Mammary epithelial cell (primary cell): ENCODE measurements at places on chromosomes 1 and 21.

GRCh38 chr1:6396998-6397397, 3.4 kb upstream of the ACOT7 start:
- no peak for DNase-seq

DNA sequence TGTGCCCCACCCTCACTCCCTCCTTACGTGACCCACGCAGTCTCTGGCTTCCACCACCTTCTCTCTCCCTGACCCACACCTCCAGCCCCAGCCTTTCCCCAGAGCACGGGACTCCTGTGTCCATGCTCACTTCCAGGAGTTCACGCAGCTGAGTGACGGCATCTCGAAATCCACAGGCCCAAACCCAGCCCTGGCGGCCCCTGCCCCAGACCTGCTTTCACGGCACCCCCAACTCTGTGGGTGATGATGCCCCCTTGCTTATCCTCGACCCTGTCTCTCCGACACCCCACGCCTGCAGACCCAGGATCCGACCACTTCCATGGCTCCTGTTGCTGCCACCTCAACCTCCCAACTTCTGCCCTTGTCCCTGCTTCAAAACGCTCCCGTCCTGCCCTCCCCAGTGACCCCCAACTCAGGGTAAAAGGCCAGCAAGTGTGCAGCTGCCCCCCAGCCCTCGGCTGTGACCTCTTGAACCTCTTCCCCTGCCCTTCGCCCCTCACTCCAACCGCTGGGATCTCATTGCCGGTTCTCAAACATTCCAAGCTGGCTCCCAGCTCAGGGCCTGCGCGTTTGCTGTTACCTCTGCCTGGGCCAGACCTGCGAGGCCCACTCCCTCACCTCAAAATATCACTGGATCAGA, 30.4 kb upstream of the LAPTM5 start:
- DNase-seq = no peak

DNA sequence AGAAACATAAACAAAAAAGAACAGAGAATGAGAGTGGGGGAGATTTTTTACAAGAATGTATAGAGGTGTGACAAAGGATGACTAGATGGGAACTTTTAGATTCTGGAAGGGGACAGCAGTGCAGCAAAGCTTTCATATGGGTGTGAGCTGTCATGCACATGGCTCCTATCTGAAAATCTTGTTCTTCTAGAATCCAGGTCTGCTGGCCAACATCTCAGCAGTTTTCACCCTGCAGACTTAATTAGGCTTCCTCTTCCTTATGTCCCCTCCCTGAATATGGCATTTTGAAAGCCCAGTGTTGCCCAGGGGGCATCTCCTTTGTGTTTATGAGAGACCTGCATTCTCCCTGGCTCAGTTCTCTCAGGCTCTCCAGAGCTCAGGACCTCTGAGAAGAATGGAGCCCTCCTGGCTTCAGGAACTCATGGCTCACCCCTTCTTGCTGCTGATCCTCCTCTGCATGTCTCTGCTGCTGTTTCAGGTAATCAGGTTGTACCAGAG, at the start of gene CYP4Z1:
TSS of gene CYP4Z1 (plus strand) at position 135 of the 498 bp plus-strand sequence. CDS start at position 395, 260 bp downstream.
- no peak for DNase-seq

DNA sequence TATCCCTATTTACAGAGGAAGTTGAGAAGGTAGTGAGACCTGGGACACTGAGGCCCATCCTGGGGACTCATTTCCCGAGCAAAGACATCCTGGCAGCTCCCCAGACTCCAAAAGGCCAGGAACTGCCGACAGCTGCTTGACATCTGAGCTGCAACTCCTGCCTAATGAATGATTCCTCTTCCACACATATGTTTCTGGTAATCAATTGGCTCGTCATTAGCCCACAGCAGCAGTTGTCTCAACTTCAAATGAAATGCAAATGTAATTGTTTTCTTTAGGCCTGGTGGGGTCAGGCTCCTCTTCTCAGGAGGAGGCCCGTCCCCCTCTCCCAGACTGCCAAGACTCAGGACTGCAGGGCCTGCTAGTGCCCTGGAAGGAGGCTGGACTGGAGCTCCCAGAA, 61.8 kb upstream of the DISP3 start:
- DNase-seq = no peak

DNA sequence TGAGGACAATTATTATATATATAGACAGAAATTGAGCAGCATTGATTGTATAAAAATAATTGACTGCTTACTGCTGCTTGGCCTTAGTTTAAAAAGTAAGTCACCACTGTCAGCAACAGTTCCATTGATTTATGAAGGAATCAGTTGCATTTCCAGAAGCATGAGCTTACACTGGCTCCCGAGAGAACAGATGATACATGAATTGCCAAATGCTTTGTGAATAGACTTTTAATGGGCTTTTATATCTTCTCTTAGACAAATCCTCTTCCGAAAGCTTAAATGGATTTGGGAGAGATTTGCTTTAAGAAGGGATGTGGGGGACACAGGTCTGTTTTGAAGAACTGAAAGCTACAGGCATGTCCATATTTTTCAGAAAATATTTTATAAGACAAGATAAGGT, 7.5 kb downstream of the FHAD1 start:
- DNase-seq = no peak

- peak; percentile 63 for DNase-seq
Observed at GRCh38 chr1:115929881-115930280, 46.4 kb upstream of the SLC22A15 start.

DNA sequence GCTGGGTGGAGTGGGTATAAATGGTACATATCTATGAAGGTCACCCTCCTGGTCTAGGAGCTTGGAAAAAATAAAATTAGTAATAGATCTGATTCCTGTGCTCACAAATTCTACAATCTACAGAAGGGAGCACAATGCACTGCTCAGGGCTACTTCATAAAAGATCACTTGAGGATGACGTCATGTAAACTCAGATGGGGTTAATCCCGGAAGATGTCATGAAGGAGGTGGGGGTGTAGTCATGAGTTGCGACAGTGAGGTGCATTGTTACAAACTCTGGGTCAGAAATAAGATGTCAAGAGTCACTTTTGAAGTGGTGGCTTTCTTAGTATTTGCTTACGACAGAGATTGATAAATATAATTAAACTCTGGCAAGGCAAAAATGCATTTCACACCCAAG, 68.2 kb downstream of the LHX9 start:
- no peak for DNase-seq

GRCh38 chr1:50521703-50522102, 98.5 kb upstream of the DMRTA2 start:
- DNase-seq = peak; percentile 3

GRCh38 chr1:100657876-100658715, 61.4 kb upstream of the VCAM1 start:
- no peak for DNase-seq

- DNase-seq = no peak
Observed at GRCh38 chr1:80410233-80410632, 1390.5 kb upstream of the ADGRL2 start.

GRCh38 chr1:46611691-46612221, 4.9 kb downstream of the MOB3C start:
- peak; percentile 97 for DNase-seq

- DNase-seq = no peak
Observed at GRCh38 chr1:98210064-98210463, 289.2 kb upstream of the DPYD start.

GRCh38 chr1:76268341-76268740, 193.8 kb downstream of the ST6GALNAC3 start:
- DNase-seq = no peak

GRCh38 chr1:25610822-25611630, 5.6 kb upstream of the MAN1C1 start:
- DNase-seq = no peak

GRCh38 chr1:12714710-12715475, 1.0 kb upstream of the AADACL3 start:
- no peak for DNase-seq

DNA sequence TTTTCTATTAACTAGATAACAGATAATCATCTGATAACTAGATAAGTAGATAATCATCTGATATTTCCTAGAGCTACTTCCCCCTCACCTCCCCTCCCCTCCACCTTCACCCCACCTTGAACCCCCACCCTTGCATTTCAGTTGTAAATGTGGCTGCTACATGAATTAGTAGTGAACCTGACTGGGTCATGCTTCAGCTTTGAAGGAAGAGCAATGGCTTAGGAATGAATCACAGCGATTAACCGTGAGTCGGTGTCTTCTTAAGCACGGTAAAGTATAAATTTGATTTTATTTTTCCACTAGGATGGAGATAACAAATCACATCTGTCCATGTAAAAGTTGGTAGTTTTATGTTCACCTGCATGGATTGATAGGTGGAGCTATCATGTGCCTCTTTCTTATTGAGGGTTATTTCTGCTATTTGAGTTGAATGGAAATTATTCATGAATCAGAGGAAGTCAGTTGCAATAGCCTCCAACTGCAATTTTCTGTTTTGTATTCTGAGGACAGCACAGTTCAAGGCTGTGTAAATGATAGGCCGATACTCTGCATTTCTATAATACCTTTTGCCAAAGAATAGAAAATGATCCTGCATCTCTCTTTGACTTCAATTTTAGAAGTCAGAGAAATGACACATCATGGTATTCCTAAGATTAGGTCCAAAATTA, 235.0 kb downstream of the PTGER3 start:
- DNase-seq = no peak

DNA sequence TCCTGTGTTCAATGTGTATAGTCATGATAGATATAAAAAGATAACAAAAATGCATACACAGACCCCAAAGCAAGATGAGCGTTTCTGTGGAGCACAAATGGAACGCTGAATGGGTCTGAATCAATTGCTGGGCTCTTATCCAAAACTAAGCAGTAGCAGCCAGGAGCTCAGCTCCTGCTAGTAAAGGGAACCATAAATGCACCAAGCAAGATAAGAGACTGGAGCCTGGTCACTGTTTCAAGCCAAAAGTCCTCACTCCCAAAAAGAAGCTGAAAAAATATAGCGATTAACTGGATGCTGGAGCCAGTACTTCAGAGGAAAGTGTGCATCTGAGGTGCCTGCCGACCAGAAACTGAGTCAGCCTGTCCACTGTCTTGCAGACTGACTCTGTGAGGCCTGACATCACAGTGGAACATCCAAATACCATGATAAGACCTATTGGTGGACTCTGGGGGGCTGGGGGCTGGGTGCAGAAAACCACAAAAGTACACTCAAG, 68.9 kb downstream of the LRRC8C start:
- DNase-seq = no peak

DNA sequence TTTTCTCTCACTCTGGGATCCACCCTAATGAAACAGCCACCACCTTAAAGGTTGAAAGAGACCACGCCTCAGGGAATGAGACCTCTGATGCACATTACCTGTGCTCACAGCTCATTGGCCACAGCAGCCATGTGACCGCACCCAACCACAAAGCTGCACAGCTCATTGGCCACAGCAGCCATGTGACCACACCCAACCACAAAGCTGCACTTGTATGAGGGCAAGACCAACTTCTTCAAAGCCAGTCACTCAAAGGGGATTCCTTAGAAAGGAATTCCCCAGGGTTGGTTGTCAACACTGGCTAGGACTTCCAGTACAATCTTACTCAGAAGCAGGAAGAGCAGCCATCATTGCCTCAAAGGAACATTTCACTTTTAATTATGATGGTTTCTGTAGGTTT, 43.6 kb upstream of the PDE9A start:
- peak; percentile 32 for DNase-seq

- no peak for DNase-seq
Observed at GRCh38 chr1:184893695-184894094, 80.6 kb downstream of the NIBAN1 start.

DNA sequence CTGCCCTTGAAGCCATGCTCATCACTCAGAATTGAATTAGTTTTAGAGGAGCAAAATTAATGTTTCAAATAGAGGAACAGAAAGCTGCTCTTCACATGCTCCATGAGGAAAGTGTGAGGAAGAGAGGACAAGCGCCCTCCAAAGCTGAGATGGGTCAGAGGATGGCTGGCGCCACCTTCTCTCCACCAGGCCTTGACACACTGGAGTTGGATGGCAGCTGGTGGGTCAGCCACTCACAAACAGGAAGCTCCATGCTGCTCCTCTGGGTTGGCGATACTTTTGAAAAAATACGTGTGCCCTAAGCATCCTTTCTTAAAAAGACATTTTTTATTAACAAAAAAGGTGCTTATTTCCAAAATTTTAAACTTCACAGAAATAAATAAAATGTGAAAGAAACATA, 3.1 kb upstream of the CD2 start:
- DNase-seq = no peak

DNA sequence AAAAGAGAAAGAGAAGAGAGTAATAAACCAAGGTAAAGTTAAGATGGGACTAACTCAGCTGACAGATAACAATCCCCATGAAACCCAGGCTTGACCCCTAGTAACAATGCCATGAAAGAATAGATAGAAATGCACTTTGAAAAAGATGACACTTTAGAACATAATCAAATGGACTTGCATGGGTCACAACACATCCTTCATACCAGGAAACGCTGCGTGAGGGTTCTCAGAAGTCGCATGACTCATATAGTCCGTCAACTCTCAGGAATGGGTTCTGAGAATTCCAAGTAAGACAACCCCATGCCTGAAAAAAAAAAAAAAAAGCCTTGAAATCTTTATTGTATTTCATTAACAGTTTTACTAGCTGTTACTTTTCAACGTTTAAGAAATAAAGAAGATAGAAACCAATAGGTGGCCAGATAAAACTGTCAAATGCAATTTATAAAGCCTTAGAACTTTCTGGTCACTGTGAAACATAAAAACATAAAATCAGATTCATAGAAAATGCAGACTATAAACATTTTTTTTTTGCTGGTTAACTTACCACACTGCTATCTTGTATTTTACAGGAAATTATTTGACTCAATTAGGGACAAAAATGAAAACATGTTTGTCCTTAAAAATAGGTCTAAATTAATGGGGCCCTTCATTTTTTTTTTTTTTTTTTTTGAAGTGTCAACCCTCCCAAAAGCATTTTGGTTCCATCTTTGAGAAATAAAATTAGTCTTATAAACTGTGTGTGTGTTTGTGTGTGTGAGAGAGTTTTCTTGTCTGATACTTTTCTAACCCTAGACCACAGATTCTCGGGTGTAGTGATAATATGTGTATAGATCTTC, 202.1 kb downstream of the NCAM2 start:
- DNase-seq = no peak

DNA sequence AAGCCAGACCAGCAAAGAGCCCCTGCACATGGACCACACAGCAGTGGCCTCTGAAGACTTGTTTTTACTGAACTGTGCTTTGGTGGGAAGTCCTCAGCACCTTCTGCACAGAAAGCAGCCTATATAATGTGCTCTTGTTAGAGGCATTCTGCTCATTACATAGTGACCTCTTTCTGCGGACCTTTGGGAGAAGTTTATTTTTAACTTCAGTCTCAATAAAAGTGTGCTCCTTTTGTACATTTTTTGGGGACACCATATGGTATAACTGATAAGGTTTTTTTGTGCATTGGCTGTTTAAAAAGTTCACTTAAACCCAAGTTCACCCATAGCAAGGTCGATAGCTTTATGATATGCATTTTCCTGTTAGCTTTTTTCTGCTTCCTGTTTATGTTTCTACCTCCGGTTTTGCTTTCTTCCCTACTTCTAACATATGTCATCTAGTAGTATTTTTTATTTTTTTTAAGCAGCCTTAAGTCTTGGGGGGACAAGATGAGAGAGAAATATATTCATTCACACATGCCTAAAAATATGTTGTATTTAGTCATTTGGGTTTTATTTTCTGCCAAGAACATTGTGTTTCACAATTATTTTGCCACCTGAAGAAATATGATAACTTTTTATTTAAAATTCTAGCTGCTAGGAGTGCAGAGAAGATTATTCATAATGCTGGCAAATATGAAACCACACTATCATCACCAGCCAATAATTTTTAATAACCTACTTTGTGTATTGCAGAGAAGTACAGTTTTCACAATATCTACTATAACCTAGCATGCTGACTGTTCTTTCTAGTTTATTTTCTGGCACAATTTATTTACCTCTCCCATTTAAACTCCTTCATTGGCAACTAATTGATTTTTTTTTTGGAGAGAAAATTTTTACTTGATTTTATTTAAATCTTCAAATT, 22.9 kb upstream of the SLC19A2 start:
- no peak for DNase-seq

- no peak for DNase-seq
Observed at GRCh38 chr1:162564762-162565218, 3.3 kb downstream of the UAP1 start.
